ENCODE measurements at places on chromosomes 4 and X.

- no peaks in the 10 kb centered on the region for H3K36me3 ChIP-seq
- H3K27ac ChIP-seq: no peak overlapping the region
- H3K27me3 ChIP-seq: no peaks in the 10 kb centered on the region
- H3K4me3 ChIP-seq: no peak overlapping the region
- DNase-seq: no peak
- no peaks in the 10 kb centered on the region for H3K4me1 ChIP-seq
Observed at GRCh38 chrX:43805579-43805978, 76.7 kb downstream of the MAOB start.

DNA sequence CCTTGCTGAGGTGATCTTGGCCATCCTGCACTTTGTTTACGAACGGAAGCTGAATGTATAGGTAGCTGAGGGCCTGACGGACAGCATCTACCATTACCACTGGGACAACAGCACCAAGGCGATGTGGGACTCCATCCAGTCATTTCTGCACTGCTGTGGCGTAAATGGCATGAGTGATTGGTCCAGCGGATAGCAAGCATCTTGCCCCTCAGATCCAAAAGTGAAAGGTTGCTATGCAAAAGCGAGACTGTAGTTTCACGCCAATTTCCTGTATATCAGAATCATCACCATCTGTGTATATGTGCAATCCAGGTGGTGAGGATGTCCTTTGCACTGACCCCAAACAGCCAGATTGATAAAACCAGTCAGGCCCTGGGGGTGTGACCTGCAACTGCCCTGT lies 4.2 kb upstream of the PYURF start:
- H3K4me1 ChIP-seq: peaks cover 17% of the 10 kb centered on the region
- no peaks in the 10 kb centered on the region for H3K36me3 ChIP-seq
- no peaks in the 10 kb centered on the region for H3K27me3 ChIP-seq
- DNase-seq: no peak
- no peak overlapping the region for H3K4me3 ChIP-seq

GRCh38 chr4:89486042-89486441 lies 178.4 kb upstream of the GPRIN3 start:
- no peak overlapping the region for H3K27ac ChIP-seq
- H3K4me1 ChIP-seq: no peaks in the 10 kb centered on the region
- no peak overlapping the region for H3K4me3 ChIP-seq
- H3K27me3 ChIP-seq: no peaks in the 10 kb centered on the region
- DNase-seq: no peak

DNA sequence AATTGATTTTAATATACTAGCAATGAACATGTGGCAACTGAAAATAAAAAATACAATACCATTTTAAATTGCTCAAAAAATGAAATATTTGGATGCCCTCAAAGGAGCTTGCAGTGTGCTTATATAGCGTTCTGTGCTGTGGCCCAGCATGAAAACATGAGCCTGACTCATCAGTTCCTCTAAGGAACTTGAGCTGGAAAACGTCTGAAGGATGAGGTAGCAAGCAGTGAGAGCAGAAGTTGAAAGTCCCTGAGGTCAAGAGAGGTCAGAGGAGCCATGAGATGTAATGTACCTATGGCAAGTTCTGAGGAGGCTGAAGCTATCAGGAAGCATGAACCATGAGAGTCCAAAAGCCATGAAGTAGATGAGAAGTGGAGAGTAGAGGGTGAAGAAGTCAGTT lies 59.7 kb downstream of the HMGB3 start:
- no peak for DNase-seq
- no peaks in the 10 kb centered on the region for H3K4me1 ChIP-seq
- H3K36me3 ChIP-seq: no peaks in the 10 kb centered on the region
- no peak overlapping the region for H3K4me3 ChIP-seq

Data from lower lobe of right lung (tissue), 2 donors.